ENCODE measurements at places on chromosomes 6 and 20.

GRCh38 chr20:11296221-11296620 is 621.5 kb upstream of the BTBD3 start:
- no peak for DNase-seq

DNA sequence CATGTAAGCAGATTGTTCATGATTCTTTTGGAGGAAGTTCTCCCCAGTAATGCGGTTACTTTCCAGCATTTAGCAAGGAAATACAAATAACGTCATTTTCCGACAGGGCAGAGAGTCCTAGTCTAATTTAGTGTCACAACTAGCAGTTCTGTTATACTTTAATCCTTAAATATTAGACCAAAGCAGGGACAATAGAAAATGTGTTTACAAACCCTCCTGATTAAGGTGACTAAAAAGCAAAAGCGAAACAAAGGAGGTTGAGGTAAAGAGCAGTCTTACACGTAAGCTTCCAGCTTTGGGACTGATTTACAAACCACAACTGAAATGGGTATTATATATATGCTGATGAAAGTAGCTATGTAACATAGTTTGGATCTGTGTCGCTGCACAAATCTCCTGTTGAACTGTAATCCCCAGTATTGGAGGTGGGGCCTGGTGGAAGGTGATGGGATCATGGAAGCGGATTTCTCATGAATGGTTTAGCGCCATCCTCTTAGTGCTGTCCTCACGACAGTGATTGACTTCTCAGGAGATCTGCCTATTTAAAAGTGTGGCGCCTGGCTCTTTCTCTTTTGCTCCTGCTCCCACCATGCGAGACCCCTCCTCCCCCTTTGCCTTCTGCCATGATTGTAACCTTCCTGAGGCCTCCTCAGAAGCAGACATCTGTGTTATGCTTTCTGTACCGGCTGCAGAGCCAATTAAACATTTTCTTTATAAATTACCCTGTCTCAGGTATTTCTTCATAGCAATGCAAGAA is 81.9 kb downstream of the PLCB1 start:
- DNase-seq = no peak

GRCh38 chr6:73263570-73263909 is 544 bp upstream of the KHDC1 start:
- DNase-seq = no peak

- no peak for DNase-seq
Measured at GRCh38 chr6:52176550-52176949, 9.6 kb upstream of the IL17A start.

- no peak for DNase-seq
Measured at GRCh38 chr20:44074252-44075151, 112.5 kb downstream of the JPH2 start.

- DNase-seq = no peak
Measured at GRCh38 chr6:162821102-162821501, 93.3 kb downstream of the PACRG start.

DNA sequence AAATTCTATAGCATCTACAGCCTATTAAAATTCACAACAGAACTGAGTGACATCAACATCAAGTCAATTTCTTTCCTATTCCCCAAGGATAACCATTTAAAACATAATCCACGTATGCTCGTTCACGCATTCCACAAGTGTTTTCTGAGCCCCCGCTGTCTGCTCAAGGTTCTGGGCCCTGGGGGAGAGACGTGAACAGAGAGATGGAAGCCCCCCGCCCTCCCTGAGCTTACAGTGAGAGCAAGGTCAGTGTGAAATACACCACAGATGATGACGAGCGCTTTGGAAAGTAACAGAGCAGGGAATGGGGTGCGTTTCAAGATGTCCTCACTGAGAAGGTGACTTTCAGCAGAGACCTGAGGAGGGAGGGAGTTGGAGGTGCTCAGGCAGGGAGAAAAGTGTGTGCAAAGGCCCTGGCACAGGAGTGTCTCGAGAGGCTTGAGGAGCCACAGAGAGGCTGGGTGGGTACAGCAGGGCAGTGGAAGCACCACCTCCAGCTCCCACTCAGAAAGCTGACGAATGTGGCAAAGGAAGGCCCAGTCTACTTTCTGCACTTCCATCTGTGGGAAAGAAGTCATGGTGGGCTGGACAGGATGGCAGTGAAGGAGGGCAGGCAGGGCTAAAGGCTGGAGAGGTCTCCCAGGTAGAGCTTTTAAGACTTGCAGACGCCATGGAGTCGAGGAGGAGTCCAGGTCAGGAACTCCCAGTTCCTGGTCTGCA is 88.3 kb downstream of the DLL1 start:
- DNase-seq = no peak

DNA sequence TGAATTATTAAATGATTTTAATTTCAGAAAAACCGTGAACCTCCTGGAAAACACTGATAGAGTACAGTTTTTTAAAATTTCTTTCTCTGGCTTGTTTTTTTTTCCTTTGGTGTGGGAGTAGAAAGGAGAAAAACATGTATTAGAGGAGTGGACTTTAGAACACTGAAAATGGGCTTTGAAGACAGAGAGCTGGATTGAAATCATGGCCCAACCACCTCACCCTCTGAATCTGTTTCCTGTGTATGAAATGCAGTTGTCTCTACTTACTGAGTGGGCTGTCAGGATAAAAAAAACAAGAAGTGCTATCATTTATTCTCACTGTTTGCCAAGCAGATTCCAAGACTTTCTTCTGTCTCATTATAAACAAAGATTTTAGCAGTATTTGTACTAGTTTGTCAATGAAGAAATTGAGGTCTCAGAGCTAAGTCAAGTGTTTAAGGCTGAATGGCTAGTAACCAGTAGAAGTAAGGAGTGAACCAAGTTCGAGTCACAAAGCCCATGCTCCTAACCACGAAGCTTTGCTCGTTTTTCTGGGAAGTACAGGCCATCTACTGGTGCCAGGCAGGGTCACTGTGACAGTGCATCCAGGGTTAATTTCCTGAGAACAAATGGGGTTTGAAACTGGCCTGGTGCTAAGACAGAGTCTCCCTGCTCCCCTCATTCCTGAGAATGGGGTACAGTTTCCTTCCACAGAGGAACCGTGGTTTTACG is 256.4 kb downstream of the TMEM242 start:
- DNase-seq = no peak

DNA sequence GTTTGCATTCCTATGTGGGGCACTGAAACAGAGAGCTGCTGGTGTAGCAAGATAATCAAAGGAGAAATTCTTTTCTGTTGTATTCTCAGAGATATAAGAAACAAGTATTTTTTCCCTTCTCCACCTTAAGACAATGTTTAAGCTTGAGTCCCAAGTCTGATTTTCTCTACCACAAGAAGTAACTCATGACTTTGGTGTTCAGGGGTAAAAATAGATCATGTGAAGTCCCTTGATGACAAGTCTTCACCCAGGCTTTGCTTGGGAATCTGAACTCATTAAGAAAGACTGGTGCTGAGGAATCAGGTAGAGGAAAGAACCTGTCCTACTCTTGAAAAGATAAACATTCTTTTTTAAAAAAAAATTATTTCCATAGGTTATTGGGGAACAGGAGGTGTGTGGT is 205.6 kb downstream of the ALDH8A1 start:
- DNase-seq = no peak

DNA sequence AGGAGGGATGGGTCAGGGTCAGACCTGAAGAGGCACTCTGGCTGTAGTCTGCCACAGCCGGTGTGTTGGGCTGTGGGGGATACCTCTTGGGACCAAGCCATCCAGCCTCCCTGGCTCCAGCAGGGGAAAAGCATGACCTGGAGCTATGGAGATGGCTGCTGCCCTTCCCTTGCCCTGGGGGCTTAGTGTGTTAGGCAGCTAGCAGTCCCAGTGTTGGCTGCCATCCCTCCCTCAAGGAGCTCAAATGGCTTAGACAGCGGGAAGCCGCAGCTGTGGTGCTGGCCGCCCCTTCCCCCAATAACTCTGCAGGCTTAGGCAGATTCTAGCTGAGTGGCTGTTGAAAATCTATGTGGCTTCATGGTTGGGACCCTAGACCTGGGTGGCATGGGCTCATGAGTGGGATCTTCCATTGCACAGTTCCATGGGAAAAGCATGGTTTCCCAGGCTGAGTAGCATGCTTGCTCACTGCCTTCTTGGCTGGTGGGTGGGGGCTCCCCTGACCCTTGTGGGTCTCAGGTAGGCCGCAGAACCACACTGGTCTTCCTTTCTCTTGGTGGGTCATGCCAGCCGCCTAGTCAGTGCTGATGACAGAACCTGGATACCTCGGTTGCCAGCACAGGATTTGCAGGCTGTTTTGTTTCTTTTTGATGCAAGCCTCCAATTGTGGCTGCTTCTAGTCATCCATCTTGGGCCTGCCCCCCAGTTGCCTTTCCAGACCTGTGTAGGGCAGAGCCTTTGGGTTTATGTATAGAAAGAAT is 69.0 kb upstream of the AHI1 start:
- no peak for DNase-seq

- DNase-seq = no peak
Measured at GRCh38 chr6:127952831-127953230, 52.0 kb upstream of the THEMIS start.

- DNase-seq = no peak
Measured at GRCh38 chr6:99563056-99563723, 5.3 kb downstream of the CCNC start.

- peak; percentile 13 for DNase-seq
Measured at GRCh38 chr6:107618672-107619071, 128.8 kb downstream of the SOBP start.

DNA sequence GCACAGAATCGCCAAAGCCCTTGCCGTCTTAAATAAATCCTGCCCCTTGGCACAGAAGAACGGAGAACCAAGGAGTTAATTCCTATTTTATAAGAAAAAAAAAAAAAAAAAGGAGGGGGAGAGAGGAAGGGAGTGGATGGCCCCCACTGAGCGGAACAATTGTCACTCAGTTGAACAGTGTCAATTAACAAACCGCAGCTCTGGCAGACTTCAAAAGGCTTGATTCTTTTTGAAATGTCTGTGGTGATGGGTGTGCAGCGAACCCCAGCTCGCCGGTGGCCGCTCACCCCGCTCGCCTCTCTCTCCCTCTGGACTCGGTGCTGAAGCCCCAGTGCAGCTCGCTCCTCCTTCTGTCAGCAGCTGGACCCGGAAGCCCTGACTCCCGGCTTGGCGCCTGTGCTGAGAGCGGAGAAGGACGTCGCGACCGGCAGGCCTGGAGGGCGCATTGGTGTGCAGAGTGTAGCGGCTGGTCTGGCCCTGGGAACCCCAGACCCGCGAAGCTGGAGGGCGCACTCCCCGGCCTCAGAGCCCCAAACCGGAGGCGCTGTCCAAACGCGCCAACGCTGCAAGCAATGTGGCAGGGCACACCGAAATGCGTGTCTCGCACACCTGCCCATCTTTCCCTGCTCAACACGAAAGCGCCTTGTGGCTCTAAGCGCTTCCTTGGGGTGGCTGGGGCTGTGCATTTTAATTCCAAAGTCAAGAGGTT is 3.4 kb downstream of the LINC00237 start:
- no peak for DNase-seq

DNA sequence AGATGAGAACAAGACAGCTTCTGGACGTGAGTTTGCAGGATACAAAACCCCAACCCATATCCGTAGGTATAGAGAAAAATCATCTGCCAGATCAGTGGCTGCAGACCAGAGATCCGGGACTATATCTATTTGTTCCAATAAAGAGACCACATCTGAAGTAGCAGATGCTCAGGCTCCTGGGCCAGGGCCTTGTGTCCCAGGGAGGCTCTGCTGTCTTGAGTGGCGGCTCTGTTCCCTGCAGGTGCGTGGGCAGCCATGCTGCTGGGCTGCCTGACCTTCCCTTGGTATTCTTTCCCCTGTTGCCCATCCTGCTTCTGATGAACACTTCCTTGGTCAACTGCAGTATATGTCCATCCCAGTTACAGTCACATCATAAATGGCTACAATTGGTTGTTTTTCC is 34.9 kb downstream of the ERMARD start:
- no peak for DNase-seq

GRCh38 chr6:71292001-71292400 is 3.4 kb downstream of the OGFRL1 start:
- no peak for DNase-seq

- DNase-seq = no peak
Measured at GRCh38 chr6:8085053-8085511, 17.3 kb downstream of the EEF1E1 start.

- no peak for DNase-seq
Measured at GRCh38 chr6:11685481-11686093, 93.0 kb downstream of the ADTRP start.

GRCh38 chr6:79225717-79226599 is 8.5 kb downstream of the HMGN3 start:
- no peak for DNase-seq

DNA sequence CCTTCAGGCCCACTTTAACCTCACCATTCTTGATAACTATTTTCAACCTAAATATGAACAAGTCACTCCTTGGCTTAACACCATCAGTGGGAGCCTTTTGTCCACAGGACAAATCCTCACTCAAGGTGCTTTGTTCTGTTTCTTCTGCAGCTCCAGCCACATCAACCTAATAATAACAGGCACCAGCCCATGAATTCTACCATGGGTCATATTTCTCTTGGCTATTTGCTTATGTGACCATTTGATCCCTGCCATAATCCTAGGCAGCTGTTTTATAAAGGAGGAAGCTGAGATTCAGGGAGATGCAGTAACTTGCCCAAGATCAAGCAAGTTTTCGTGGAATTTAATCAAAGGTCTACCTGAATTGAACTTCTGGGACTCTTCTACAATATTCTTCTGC is 561.3 kb downstream of the DHX35 start:
- DNase-seq = no peak

- DNase-seq = no peak
Measured at GRCh38 chr6:26284537-26285142, 80.4 kb upstream of the BTN3A2 start.

GRCh38 chr6:52571099-52571755 is 5.6 kb downstream of the TRAM2 start:
- no peak for DNase-seq
